ENCODE measurements at places on chromosomes 11 and 22.

GRCh38 chr11:61712846-61713245 is 32.7 kb downstream of the DAGLA start:
- DNase-seq = no peak

GRCh38 chr22:43889201-43889859 is 2.5 kb downstream of the PNPLA5 start:
- DNase-seq = no peak

DNA sequence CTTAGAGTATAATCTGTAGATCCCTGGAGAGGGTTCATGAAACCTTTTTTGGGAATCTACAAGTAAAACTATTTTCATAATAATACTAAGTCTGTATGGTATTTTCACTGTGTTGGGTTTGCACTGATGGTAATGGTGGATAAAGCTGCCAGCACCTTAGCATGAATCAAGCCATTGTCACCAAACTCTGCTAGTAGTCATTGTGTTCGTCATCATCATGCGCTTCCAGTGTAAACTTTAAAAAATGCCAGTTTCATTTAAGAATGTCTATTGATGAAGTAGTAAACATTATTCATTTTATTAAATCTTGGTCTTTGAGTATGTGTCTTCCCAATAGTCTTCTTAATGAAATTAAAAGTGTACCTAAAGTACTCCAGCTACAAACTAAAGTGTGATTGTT is 15.0 kb downstream of the ALKBH3 start:
- DNase-seq = no peak

- no peak for DNase-seq
Observed at GRCh38 chr11:93099806-93100205, 98.0 kb downstream of the SLC36A4 start.

GRCh38 chr22:32987081-32987631 is 71.0 kb downstream of the SYN3 start:
- no peak for DNase-seq

Data from left lobe of liver (tissue), 2 donors.